ENCODE measurements at places on chromosomes 4 and X.

- DNase-seq: no peak
Measured at GRCh38 chr4:2761035-2761923, 5.1 kb upstream of the TNIP2 start.

DNA sequence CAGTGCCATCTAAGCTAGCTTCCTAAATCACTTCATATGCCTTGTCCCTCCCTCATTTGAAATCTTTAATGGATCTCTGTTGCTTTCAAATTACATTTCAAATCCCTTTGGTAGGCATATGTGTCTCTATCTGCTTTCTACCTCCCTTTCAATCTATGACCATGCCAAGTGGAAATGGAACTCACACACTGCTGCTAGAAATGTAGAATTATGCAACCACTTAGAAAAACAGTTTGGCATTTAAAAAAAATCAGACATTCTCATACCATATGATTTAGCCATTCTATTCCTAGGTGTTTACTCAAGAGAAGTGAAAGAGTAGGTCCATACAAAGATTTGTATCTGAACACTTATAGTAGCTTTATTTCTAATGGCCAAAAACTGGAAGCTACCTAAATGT lies 413.5 kb upstream of the INTU start:
- DNase-seq: no peak

- DNase-seq: no peak
Measured at GRCh38 chr4:186734251-186734650, 10.6 kb upstream of the FAT1 start.

DNA sequence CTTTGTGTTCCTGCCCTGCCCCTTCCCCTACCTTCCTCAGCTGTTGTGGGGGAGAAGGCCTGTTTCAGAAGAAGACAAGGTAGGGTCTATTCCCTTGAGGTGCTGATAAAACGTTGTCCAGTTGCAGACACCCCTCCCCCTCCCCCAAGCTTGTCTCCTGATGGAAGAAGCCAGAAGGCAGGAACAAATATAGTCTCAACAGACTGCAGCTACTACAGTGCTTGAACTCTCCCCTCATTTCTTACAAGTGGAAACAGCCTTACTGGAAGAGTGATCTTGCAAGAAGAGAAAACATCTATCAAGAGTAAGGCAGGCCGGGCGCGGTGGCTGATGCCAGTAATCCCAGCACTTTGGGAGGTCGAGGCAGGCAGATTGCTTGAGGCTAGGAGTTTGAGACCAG lies 11.0 kb upstream of the MAP7D3 start:
- no peak for DNase-seq

DNA sequence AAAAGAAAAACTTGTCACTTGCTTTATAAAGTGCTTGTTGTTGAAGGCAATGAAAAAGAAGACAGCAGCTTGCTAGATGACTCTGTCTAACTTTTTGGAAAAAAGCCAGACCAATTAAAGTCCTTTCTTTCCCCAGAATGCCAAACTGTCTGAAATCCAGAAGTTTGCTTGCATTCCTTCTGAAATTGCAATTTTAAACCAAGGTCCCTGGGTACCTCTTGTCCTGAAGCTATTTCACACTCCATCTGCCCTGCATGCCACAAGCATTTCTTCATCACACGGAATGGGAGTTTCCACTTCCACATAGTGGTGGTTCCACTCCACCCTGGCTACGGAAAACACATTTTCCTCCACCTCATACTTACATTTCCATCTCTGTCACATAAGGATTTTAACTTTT lies 101.0 kb downstream of the PAPSS1 start:
- DNase-seq: no peak
